Bladder microvascular endothelial cell (primary cell): ENCODE measurements at places on chromosomes 1 and 21. TPM values are rescaled to one million over a fixed set of nuclear protein-coding genes. Genes with fewer than 3 reads are reported as not detected.

The OBSCN gene
- total RNA-seq = 1.8 and 9.1 TPM in 2 replicates

The KIAA1614 gene
- 3.4 and 3.8 TPM in 2 replicates for total RNA-seq

The TIAM1 gene
- 0.32 and 0.94 TPM in 2 replicates for total RNA-seq

The ICOSLG gene
- 0.97 and 14.0 TPM in 2 replicates for total RNA-seq

The CFAP410 gene
- 4.0 and 5.5 TPM in 2 replicates for total RNA-seq

The HMCN1 gene
- 1.6 and 16.7 TPM in 2 replicates for total RNA-seq

The UBL4B gene
- total RNA-seq = not detected in 2 replicates

The MATN1 gene
- 0.13 and 0.16 TPM in 2 replicates for total RNA-seq

The ZBTB37 gene
- 2.3 and 6.2 TPM in 2 replicates for total RNA-seq

The KCNN3 gene
- total RNA-seq = 0.16 and 1.5 TPM in 2 replicates

The LENEP gene
- 0.76 TPM in 1 of 2 replicates, not detected in the other for total RNA-seq

The TRAF3IP3 gene
- not detected in 2 replicates for total RNA-seq

The LCE6A gene
- not detected in 2 replicates for total RNA-seq

The RNU1-4 gene
- total RNA-seq = 509 and 6,751 TPM in 2 replicates

The CFHR3 gene
- total RNA-seq = not detected in 2 replicates

The SEMA4A gene
- total RNA-seq = 0.16 and 0.50 TPM in 2 replicates

The CELA3B gene
- total RNA-seq = not detected in 2 replicates

The KLHDC9 gene
- 1.5 and 1.6 TPM in 2 replicates for total RNA-seq
